ENCODE measurements at places on chromosomes 2 and 18.

DNA sequence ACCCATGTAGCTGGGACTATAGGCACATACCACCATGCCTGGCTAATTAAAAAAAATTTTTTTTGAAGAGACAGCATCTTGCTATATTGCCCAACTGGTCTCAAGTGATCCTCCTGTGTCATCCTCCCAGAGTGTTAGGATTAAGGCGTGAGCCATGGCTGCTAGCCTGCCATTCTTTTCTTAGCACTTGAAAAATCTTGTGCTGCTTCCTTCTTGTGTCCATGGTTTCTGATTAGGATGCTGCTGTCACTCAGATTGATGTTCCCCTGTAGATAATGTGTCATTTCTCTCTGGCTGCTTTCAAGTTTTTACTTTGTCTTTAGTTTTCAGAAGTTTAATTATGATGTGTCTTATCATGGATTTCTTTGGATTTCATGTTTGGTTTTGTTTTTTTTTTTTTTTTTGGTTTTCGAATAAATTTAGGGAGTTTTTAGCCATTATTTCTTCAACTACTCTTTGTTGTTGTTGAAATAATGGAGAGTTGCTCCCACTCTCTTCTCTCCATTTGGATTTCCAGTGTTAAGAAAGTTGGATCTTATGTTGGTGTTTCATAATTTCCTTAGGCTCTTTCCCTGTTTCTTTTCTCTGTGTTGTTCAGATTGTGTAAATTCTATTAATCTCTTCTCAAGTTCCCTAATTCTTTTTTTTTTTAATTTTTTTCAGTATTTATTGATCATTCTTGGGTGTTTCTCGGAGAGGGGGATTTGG lies 2.5 kb downstream of the ATP9B start:
- DNase-seq = no peak

GRCh38 chr18:3041843-3042242 lies 28.9 kb upstream of the LPIN2 start:
- no peak for DNase-seq

DNA sequence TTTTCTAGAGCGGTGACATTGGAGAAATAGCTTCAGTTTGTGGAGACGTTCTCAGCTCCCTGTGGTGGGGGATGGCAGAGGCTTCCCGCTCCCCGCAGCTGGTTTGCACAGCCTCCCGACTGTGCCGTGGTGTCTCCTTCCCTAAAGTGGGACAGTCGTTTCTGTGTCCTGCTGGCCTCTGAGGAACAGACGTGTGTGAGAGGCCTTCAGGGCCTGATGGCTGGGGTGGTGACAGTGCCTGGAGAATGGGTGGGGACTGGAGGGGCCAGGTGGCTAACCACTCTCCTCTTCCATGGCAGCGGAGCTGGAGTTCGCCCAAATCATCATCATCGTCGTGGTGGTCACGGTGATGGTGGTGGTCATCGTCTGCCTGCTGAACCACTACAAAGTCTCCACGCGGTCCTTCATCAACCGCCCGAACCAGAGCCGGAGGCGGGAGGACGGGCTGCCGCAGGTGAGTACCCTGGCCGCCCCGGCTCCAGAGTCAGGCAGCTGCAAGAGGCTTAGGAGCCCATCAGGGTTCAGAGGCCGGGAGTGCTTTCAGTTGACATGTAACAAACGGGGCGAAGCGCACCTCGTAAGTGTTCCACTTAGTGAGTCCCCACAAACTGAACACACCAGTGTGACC lies 105.4 kb downstream of the FAM210A start:
- DNase-seq = no peak

DNA sequence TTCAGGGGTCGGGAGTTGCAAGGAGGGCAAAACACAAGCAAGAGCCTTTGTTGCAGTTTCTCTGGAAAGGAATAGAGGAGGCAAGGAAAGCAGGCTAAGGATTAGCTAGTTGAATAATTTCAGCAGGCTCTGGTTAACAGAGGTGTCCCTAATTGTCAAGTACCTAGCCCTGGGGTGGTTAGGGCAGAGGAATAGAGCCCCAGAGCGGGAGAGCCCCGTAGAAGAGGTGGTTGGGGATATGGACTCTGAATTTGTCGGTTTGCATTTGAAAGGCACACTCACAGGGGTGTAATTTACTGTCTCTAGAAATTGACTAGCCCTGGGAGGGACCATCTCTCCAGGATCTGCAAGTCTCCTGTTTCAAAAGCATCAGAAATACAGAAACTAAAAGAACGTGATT lies 1030.2 kb downstream of the TMEM182 start:
- no peak for DNase-seq

DNA sequence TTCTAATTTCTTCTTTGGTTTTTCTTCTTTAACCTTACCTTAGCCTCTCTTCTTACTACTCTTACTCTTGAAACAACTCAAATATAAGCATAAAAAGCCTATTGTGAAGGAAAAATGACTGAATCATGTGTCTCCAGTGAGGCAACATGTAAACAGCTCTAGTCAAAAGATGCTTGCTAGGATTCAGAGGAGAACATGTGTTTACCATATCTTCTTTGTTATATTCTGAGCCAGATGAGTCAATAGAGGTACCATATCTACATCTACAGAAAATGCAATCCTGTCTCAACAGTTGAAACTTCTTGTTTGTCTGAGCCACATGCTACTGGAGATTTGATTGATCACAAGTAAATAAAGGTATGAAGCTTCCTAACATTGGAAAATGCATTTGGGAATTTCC lies 15.9 kb upstream of the FIGN start:
- no peak for DNase-seq

DNA sequence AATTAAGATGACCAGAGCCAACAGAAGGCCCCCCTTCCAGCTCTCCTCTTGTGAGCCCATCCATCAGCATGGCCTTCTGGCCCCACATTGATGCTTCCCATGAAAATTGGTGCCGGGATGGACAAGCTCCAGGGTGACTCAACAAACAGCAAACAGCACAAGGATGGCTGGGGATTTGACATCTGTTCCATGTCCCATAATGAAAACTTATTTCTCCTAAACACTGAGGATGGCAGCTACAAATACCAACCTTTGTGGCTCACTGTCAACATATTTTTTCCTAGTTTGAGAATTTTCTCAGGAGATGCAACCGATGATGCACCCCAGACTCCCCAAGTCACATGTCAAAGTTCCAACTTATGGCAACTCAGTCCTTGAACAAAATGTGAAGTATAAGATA lies 169.6 kb upstream of the SIX2 start:
- no peak for DNase-seq

DNA sequence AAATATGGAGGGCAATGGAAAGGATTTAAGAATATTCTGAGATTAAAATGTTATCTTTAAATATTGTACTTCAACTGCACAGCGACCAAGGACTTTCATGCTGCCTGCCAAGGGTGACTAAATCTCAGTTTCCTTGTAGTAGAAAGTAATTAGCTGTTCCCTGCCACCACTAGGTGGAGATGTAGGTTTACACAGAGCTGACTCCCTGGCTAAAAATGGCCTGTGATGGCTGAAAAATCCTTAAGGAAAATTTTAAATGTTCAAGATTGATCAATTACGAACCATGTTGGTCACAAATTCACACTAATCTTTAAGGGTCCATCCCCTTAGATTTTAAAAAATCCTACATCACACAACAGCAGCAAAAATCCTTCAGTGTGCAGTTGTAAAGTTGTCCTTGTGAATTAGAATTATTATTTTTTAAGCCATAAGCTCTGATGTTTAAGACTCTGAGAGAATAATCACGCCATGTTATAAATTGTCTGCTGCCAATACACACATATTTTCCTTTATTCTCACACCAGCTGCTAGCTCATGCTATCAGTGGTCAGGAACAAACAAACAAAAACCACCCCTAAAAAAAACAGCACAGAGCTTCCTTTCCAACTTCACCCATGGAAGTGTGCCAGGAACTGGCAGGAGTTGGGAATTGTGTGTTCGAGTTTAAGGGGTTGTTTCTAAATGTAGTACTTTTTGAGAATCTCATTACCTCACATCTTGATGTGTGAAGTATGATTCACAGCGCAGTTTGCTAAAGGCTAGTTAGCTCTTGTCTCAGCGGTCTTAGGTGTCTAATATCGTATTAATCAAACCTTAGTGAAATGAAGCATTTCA lies 399.8 kb downstream of the TMEM182 start:
- no peak for DNase-seq

- DNase-seq = no peak
These were observed 5.2 kb downstream of the TMEM127 start for GRCh38 chr2:96260387-96261260.

GRCh38 chr2:25323042-25323514 lies 18.6 kb downstream of the DNMT3A start:
- no peak for DNase-seq

- no peak for DNase-seq
These were observed 72.4 kb downstream of the CERS6 start for GRCh38 chr2:168528469-168528868.

GRCh38 chr18:79489051-79489898 lies 93.5 kb downstream of the NFATC1 start:
- no peak for DNase-seq

- DNase-seq = no peak
These were observed 4.7 kb downstream of the RAB3GAP1 start for GRCh38 chr2:135056790-135057189.

DNA sequence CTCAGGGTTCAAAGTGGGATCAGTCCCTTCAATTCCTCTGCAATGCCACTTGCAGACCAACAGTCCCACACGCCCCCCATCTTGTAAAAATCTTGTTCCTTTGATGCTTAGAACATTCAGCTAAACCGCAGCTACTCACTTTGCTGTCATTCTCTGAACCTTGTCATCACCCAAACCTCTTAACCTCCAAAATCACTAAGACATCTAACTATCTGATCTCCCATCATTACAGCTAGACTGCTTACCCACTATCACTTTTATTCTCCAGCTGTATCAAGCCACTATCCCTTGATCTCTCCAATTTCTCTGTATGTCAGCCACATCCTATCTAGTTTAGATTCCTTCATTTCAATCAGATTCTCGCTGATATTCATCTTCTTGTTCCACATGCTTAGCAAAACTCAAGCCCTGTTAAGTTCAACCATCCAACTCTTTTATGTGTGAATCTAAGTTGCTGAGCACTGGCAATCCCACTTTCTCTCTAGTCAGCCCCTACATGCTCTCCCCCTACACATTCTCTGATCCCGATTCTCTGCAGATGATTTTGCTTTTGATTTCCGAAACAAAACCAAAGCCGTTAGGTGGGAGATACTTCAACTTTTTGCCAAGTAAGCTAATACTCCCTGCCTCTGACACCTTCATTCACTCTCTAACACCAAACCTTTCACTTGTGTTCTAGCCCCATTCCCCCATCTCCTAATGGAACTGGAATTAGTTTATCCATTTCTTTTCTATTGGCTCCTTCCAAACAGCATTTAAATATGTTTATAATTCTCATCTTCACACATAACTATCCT lies 4.6 kb downstream of the GTF3C2 start:
- no peak for DNase-seq

- no peak for DNase-seq
These were observed 1064.3 kb upstream of the CDH2 start for GRCh38 chr18:29241199-29241598.

DNA sequence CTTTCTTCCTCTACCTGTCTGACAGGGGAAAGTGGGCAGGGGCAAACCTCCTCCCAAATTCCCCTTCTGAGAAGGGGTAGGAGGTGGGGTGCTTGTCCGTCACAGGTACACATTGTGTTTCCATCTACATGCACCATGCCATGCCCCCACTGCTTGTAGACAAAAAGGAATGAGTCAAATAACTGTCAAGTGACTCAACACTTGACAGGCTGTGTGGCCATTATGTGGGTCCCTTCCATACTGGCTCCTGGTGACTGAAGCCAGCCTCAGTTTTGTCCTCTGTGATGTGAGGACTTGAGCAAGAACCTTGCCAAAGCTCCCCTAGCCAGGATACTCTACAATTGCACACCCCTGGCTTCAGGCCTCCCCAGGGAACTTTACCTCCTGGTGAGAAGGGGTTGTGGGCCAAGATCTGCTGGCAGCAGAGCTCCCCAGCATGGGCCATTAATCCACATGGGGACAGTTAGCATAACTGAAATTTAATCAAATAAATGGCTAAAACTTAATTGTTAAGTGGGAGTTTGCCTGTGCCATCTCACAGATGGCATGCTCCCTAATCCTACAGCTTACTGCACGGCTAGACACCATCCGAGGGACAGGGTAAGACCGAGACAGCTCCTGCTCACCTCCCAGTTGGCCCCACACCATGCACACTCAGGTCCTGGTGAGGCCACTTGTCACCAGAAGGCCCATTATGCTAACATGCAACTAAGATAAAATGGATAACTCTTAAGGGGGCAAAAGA lies 140.2 kb downstream of the BCL11A start:
- no peak for DNase-seq

- no peak for DNase-seq
These were observed 61.0 kb downstream of the ZAP70 start for GRCh38 chr2:97774425-97774824.

DNA sequence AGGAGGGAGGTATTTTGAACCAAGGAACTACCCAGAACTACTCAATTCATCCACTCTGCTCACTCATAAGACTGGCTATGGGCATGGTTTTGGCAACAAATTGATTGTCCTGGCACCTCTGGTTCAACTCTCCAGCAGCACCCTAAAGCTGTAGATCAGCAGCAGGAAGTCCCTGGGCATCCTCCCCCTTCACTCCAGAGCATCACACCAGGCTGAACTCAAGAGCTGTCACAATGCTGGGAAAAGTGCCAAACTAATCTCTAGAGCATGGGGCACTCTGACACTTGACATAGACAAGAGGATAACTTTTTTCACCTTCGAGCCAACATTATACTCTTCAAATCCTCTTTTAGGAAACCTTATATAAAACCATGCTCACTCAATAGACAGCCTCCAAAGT lies 154.1 kb upstream of the RBBP8 start:
- no peak for DNase-seq

GRCh38 chr2:201072201-201072530 lies 365 bp downstream of the NDUFB3 start:
- no peak for DNase-seq

DNA sequence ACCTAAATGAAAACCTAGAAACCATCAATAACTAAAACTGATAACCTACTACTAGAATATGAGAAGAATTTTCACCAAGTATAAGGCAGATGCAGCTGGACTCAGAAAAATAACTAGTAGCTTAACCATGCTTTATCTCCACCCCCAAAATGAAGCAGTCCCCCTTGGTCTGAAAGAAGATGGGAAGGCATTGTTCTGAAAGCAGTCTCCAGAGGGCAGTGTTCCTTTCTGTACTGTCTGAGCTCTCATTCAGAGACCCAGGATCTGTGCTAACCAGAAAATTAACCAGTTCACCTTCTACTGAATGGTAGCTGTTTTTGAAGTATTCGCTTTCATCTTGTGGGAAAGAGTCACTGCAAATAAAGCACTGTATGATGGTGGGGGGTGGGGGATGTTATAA lies 273.0 kb downstream of the PDE11A start:
- DNase-seq = no peak

- no peak for DNase-seq
These were observed 236.2 kb downstream of the OSR1 start for GRCh38 chr2:19122220-19122619.

GRCh38 chr18:63837590-63837989 lies 49.9 kb upstream of the SERPINB2 start:
- DNase-seq = no peak

DNA sequence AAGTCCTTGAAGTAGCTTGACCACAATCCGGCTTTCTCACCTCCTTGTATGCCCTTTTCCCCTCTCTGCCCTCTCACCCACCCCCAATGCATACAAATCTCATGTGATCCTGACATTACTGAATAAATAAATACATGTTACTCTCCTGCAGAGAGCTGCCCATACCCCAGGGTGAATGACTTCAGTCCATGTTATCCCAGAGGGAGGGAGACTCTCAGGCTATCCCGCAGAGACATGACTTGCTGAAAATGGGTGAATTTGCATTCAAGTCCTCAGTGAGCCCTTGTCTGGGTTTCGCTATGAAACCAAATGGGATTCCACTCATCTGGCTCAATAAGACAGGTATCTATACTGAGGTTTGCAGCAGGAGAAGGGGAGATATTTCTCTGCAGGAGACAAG lies 168.5 kb downstream of the FHOD3 start:
- no peak for DNase-seq
